Memory B cell (primary cell): ENCODE measurements at places on chromosomes 4 and X.
A peak's percentile ranks its signal among the peaks of the same experiment; 100 is the strongest.

DNA sequence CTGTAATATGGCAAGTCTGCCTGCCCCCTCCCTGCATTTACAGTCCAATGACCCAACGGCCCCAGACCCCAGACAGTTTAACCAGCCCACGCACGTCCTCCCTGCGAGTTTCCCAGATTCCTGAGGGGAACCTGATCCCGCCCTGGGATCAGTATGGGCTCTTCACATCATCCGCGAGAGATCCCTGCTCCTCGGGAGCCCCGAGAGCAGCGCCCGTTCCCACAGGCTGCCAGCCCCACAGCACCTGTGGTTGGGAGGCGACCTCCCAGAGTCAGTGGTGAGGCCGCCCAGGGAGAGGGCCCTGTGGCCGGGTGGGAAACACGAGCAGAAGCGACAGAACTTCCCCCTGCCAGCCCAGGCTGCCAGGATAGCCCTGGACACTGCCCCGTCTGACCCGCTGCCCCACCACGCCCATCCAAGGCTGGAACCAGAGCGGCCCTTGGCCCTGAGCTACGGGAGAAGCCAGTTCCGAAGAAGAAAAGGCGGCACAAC lies 32.8 kb downstream of the TSC22D3 start:
- H3K36me3 ChIP-seq: no peaks in the 10 kb centered on the region
- peaks cover 16% of the 10 kb centered on the region for H3K4me1 ChIP-seq
- no peaks in the 10 kb centered on the region for H3K27me3 ChIP-seq

DNA sequence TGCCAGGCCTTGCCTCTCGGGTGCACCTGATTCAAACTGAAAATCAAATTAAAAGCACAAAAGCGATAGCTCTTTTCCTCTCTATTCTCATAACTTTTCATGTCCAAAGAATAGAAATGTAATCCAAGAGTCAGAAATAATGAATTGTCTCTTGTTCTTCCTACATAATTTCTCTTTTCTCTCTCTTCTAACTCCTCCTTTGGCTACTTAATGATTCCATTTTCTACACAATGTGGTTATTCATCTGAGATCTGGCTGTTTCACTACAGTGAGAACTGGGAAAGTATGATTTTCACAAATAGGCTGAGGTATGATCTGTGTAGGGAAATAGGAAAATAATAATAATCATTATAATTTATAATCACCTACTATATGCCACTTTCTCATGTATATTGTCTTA lies 703.5 kb downstream of the PDHA2 start:
- H3K4me1 ChIP-seq: no peaks in the 10 kb centered on the region
- no peaks in the 10 kb centered on the region for H3K27me3 ChIP-seq
- no peaks in the 10 kb centered on the region for H3K36me3 ChIP-seq
- no peak overlapping the region for H3K4me3 ChIP-seq
- no peak for DNase-seq

DNA sequence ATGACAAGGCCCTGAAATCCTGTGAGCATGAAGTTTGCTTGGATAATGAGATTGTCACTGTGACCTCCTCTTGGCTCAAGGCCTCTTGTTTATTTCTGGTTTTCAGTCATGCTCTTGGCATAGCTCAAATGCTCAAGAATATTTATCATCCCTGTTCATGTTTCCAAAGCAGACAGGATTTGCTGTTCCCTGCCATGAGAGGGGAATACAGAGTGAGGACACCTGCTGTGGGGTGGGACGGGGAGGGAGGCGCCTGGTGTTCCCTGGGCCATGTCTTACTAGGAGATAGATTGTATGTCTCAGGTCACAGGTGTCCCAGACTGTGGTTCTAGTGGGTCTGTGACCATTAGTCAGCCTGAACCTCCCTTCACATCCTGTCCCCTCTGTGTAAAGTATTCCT lies 34.9 kb upstream of the SH3RF1 start:
- H3K4me1 ChIP-seq: peaks cover 4% of the 10 kb centered on the region
- no peaks in the 10 kb centered on the region for H3K36me3 ChIP-seq
- H3K4me3 ChIP-seq: no peak overlapping the region
- DNase-seq: no peak

GRCh38 chr4:2333356-2333841 lies 71.5 kb upstream of the MXD4 start:
- peaks cover 21% of the 10 kb centered on the region for H3K4me1 ChIP-seq
- no peak for DNase-seq
- H3K36me3 ChIP-seq: peaks cover 10% of the 10 kb centered on the region
- H3K27me3 ChIP-seq: peaks cover 17% of the 10 kb centered on the region
- no peak overlapping the region for H3K27ac ChIP-seq
- H3K4me3 ChIP-seq: peak overlapping the region; percentile 52
